ENCODE measurements at places on chromosomes 7 and 10. TPM values are rescaled to one million over a fixed set of nuclear protein-coding genes. Genes with fewer than 3 reads are reported as not detected.

GOT1 gene
- total RNA-seq, result 41.3 TPM

IL2RA gene
- total RNA-seq, result 2.2 TPM

TMEM139 gene
- total RNA-seq, result 34.0 TPM

CDK14 gene
- 23.5 TPM for total RNA-seq

OR6V1 gene
- total RNA-seq, result not detected

CH25H gene
- total RNA-seq, result 3.6 TPM

AQP1 gene
- total RNA-seq, result 373 TPM

MRLN gene
- not detected for total RNA-seq

SPRN gene
- not detected for total RNA-seq

RELN gene
- 1.5 TPM for total RNA-seq

PPP1R17 gene
- total RNA-seq, result not detected

TSPAN12 gene
- total RNA-seq, result 18.8 TPM

CLEC5A gene
- total RNA-seq, result 2.8 TPM

FOXI2 gene
- total RNA-seq, result 1.1 TPM

ZNF365 gene
- total RNA-seq, result 0.21 TPM

MDFIC gene
- total RNA-seq, result 35.3 TPM

PRRT4 gene
- total RNA-seq, result 0.49 TPM

STYXL1 gene
- total RNA-seq, result 45.4 TPM

PPRC1 gene
- total RNA-seq, result 59.4 TPM

ZNF736 gene
- 32.5 TPM for total RNA-seq

NYAP1 gene
- 0.68 TPM for total RNA-seq

PAPSS2 gene
- total RNA-seq, result 11.7 TPM

PLXDC2 gene
- total RNA-seq, result 48.7 TPM

PLAC9 gene
- total RNA-seq, result 44.2 TPM

RAMP3 gene
- total RNA-seq, result 47.2 TPM

TFPI2 gene
- 1.3 TPM for total RNA-seq

NFE2L3 gene
- total RNA-seq, result 6.3 TPM

PILRA gene
- 21.6 TPM for total RNA-seq

ERCC6 gene
- total RNA-seq, result 28.0 TPM

TSPAN33 gene
- total RNA-seq, result 11.1 TPM

LMOD2 gene
- 0.47 TPM for total RNA-seq

FKBP6 gene
- not detected for total RNA-seq

VWC2 gene
- total RNA-seq, result 0.10 TPM

TDRD1 gene
- total RNA-seq, result 0.23 TPM

PSD gene
- 5.1 TPM for total RNA-seq

LRRC18 gene
- not detected for total RNA-seq

NEUROD6 gene
- total RNA-seq, result not detected

PKD1L1 gene
- total RNA-seq, result 5.9 TPM

NAT16 gene
- not detected for total RNA-seq
